DMS79 treated with DMSO at 0.1 percent for 48 hours (cell line): ENCODE measurements at places on chromosomes 5 and 9.

GRCh38 chr5:156391139-156391538, 64.2 kb downstream of the SGCD start:
- no peak for DNase-seq

DNA sequence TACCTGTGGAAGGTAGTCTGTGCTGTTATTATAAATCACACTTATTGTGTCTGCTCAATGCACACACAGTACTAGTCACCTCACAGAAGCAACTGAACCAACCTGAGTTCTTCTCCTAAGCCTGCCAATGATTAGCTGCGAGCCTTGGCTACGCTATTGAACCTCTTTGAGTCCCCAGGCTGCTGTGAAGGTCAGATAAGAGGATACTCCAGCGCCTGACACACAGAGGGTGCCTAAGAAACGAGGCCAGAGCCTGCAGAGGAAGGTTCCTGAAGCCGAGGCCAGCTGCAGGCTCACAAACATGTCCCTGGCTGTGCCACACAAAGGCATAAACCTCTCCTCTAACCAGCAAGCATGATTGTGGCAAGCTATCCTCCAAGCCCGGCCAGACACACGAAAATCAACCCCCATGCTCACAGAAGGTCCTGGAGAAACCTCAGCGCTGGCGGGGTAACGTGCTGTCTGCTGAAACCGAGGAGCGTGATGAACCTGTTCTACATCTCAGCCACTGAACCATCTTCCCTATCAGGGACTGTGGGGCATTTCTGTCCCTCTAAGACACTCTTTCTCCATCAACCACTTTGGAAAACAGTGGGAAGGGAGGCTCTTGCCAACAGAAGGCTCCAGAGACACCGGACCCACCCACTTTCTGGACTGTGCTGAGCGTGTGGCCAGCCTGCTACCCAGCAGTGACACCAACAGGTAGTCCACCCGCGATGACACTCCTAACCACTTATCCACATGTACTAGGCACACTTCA, 53.2 kb upstream of the SLC25A51 start:
- DNase-seq, result no peak

GRCh38 chr9:96279932-96280331, 22.0 kb downstream of the HSD17B3 start:
- DNase-seq, result no peak

- no peak for DNase-seq
Observed at GRCh38 chr5:97635553-97635952, 452.5 kb upstream of the RIOK2 start.

DNA sequence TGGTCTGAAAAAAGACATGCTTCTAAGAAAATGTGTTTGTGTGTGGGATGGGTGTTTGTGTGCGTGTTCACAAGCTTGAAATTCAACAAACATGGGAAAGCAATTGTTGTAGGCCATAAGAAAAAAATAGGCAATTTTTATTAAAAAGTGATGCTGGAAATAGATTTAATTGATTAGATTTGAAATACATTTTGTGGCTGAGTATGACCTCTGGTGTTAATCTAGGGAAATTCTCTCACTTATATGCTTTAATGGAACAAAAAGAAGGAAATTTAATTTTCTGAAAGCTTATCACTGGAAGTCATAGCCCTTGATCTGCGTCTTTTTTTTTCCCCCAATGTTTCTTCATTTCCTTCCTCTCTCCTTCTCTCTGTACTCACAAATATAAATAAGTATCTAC, 3.5 kb upstream of the KCNN2 start:
- DNase-seq, result no peak

DNA sequence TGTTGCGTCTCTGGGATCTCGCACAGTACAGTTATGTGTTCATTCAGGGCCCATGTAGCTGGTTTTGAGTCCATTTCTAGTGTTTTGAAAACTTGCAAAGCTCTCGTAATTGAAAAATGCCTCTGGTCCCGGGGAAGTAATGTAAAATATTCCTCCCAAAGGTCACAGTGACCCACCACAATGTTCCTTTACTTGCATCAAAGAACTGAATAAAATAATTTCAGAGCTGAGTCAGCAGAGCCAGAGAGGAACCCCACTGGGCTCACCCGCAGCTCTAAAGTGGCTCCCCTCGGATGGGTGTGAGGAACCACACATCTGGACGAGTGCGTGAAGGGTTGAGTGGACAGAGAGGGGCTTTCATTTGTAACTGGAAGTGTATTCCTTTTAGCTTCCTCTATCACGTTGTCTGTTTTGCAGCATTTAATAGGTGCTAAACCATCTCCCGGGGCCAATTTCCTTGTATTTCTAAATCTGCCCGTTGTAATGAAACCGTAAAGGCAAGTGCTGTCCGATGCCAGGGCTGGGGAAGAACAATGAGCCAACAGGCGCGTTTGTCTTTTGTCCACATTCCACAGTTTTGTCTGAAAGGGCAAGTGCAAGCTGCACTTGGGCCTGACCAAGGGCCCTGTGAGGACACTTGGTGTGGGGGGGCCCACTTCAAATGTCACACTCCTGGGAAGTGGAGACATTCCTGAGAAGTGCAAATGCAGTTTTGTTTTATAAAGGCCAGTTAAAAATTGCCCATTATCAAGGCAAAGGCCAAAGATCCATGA, 29.9 kb downstream of the COL5A1 start:
- DNase-seq, result peak; percentile 15
